ENCODE measurements at places on chromosomes 1 and 21. TPM values are rescaled to one million over a fixed set of nuclear protein-coding genes. Genes with fewer than 3 reads are reported as not detected.

The ERRFI1 gene
- total RNA-seq = 3.9 TPM

The TEX38 gene
- not detected for total RNA-seq

The CELA3A gene
- not detected for total RNA-seq

The RHCE gene
- total RNA-seq = 0.44 TPM

The ARHGEF16 gene
- 0.40 TPM for total RNA-seq

The POU3F1 gene
- 0.84 TPM for total RNA-seq

The COL11A1 gene
- total RNA-seq = 265 TPM

The HSF2BP gene
- total RNA-seq = 1.2 TPM

The CENPF gene
- 25.5 TPM for total RNA-seq

The CD5L gene
- not detected for total RNA-seq

The SLC35F3 gene
- 0.62 TPM for total RNA-seq

The KIF14 gene
- 3.1 TPM for total RNA-seq

The DCST2 gene
- 0.49 TPM for total RNA-seq

The DCST1 gene
- not detected for total RNA-seq

The IRF6 gene
- total RNA-seq = 0.49 TPM

The AZIN2 gene
- total RNA-seq = 5.3 TPM

The GSTM1 gene
- total RNA-seq = 15.3 TPM

The KRTAP21-2 gene
- total RNA-seq = not detected

The YIPF1 gene
- total RNA-seq = 15.1 TPM

The AMY2B gene
- total RNA-seq = 21.2 TPM

The ETV3L gene
- total RNA-seq = not detected

The BCL10 gene
- 14.0 TPM for total RNA-seq

The FBLIM1 gene
- total RNA-seq = 17.3 TPM

The ATP6V1G3 gene
- not detected for total RNA-seq

The S100A6 gene
- 415 TPM for total RNA-seq

The GPR52 gene
- total RNA-seq = 0.89 TPM

The SLC1A7 gene
- total RNA-seq = not detected

The ANGPTL3 gene
- 0.04 TPM for total RNA-seq

The KRTAP19-1 gene
- total RNA-seq = not detected

The HRNR gene
- not detected for total RNA-seq

The ARHGEF19 gene
- total RNA-seq = 1.3 TPM
